ENCODE measurements at places on chromosomes 3 and 15.

GRCh38 chr3:190183121-190183520 lies 62.4 kb upstream of the P3H2 start:
- no peak for DNase-seq

GRCh38 chr3:189690237-189690636 lies 59.0 kb downstream of the TP63 start:
- no peak for DNase-seq

GRCh38 chr3:194298331-194299227 lies 52.5 kb downstream of the CPN2 start:
- no peak for DNase-seq

DNA sequence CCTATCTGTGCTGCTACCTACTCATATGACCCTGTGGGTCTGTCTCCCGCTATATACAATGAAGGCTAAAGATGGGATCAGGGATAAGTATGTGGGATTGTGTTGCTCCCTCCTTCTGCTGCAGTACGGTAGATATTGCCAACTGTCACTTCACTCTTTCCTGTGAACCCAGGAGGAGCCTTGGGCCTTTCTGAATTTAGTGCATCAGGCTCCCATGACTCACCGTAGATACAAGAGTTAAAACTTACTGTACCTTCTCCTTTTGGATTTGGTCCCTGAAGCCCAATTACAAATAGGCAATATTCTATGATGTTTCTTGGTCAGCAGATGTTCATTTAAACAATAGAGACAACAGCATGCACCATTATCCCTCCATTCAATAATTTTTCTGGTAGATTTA lies 27.4 kb downstream of the MITF start:
- no peak for DNase-seq

- DNase-seq = no peak
Observed at GRCh38 chr3:9439331-9439730, 41.9 kb downstream of the SETD5 start.

DNA sequence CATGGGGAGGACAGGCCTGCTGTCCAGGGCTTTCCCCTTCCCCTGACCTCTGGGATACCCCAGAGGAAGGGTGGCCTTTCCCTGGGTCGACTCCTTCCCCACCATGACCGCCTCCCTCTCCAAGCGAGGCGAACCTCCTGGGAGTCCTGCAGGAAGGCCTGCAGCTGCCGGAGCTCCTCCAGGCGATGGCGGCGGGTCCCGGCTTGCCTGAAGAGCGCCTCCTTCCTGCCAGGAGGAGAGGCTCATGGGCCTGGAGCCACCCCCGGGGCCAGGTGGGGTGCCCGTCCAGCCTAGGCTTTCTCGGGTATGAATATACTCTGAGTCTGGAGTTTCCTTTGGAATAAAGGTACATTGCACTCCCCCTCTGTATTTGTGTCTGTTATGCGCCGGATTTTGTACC lies 20.1 kb downstream of the PLA2G4B start:
- DNase-seq = no peak

GRCh38 chr3:74089814-74090213 lies 465.1 kb upstream of the PDZRN3 start:
- DNase-seq = no peak

DNA sequence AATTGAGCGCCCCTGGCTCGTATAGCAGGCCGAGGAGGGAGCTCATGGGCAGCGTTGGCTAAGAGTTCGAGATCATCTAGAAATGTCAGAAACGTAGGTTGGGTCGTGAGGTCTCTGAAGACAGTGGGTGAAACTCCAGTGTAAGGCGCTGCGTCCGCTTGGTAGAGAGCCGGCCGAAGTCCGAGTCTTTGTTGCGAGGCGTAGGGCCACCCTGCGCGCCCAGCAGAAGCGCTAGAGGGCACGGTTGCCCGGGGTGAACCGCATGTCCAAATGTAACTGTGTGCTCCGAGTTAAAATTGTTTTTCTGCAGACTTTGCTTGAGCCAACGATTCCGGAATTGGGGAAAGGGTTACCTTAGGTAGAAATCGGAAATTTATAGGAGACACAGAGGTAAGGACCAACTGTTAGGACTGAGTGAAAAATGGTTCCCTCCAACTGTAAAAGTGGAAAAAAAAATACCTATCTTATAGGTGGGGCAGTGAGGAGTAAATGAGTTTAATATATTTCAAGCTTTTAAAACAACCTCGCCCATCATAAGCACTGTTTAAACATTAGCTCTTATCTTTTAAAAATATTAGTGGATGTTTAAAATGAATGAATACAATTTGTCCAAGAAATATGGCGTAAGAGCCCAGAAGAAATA lies 993 bp upstream of the SIAH2 start:
- peak; percentile 80 for DNase-seq

GRCh38 chr3:49329186-49329585 lies 10.7 kb downstream of the USP4 start:
- no peak for DNase-seq

- no peak for DNase-seq
Observed at GRCh38 chr3:172188511-172188910, 149.1 kb downstream of the FNDC3B start.

DNA sequence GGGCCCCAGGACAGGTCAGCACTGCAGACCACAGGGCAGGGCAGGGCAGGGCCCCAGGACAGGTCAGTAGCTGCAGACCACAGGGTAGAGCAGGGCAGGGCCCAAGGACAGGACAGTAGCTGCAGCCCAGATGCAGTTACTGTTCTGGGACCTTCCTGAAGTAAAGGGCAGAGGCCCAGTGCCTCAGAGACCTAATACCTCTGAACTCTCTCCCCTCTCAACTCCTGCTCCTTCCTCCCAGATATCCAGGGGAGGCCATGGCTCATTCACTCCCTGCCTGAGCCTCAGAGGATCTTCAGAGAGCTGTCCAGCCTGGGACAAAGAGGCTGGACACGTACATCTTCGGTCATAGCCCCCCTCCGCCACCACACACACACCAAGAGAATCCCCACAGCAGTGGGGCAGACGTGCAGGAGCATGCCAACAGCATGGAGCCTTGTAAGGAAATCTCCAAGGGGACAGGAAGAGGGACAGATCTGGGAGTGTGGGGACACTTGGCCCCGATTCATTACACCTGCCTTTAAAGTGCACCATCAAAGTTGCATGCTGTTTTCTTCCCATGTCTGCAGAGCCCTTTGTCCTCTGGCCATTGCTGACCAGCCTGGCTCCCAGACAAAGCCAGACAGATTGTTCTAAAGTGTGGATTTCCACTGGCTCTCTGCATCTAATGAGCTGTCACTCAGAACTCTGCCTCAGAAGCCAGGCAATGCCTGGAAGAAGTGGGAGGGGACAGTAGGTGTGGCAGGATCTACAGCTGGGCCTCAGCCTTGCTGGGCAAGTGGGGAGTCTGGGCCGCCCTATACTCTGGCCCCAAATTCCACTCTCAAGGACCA lies 24.2 kb upstream of the BUB1B start:
- no peak for DNase-seq

GRCh38 chr3:25355034-25355885 lies 72.8 kb upstream of the RARB start:
- no peak for DNase-seq

All from hippocampal formation (tissue), 2 donors.